ENCODE measurements at places on chromosomes 2 and 18. TPM values are rescaled to one million over a fixed set of nuclear protein-coding genes. Genes with fewer than 3 reads are reported as not detected.

The B4GALT6 gene
- 6.0 TPM for total RNA-seq

The SNORC gene
- 0.30 TPM for total RNA-seq

- no peak for DNase-seq
These were observed 67.2 kb downstream of the IKZF2 start for GRCh38 chr2:213084261-213084660.

GRCh38 chr2:85990084-85990483 lies 101.3 kb upstream of the ST3GAL5 start:
- DNase-seq = peak; percentile 19

DNA sequence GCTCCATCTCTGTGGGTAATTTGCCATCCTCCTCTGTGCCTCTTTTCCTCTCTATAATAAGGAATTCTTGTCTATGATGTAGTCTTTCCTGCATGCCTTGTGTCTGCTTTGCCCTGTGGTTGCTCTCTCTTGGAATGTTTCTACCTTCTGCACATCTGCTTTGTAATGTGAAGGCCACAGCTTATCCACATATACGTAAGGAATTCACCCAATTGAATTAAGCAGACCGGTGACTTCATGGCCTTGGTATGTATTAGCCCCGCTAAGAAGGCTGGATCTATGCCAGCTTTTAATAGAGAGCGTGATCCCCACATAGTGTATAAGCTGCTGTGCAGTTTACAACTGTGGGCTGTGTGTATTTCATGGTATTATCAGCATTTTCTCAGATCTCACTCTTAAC lies 274.7 kb downstream of the RNF144A start:
- DNase-seq = peak; percentile 2

DNA sequence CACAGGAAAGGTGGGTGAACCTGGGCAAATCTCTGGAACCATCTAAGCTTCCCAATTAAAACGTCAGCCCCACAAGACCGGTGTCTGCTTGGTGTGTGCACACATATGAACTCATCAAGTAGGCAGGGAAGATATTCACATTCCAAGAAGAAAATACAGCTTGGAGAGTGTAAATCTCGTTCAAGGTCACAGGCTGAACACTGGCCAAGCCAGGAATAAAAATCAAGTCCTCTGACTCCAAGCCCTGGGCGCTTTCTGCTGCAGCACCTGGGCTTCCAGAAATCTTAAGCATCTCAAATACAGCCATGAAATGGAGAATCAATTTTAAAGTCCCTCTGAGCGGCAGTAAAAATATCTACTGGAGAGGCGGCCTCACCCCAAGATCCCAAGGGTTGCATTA lies 150.9 kb downstream of the TWIST2 start:
- DNase-seq = no peak

GRCh38 chr18:26719896-26720295 lies 145.6 kb downstream of the AQP4 start:
- DNase-seq = no peak

DNA sequence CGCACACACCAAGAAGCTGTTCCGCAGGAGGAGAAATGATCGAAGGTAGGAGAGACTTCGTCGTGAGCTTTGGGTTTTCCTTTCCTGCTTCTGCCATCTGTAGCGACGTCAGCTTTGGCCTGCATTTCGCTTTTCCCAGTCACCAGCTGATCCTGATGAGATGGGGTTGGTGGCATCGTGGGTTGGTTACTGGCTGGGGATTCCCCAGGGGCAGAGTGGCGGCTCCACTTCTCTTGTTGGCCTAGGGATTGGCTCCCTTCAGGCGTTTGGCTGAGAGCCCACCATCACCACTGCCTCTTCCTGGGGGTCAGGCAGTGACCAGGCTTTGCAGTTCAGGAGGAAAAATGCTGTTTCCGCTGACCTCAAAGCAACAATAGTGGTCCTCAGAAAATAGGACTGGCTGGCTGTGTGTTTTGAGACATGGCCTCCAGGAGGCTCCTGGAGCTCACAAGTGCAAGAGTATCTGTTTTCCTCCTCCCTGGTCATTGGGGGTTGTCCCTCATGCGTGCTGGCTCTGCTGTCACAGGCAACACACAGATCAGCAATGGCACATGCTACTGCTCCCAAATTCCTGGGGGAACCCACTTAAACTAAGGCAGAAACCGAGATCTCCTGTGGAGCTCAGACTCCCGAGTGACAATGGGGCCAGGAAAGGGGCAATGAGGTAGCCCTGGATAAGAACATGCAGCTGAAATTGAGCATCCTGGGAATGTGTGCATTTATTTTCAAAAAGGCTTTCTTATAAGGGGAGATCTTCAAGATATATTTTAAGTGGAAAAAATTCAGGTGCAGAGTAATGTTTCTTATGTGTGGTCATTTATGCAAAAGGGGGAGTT lies 173.0 kb downstream of the CTIF start:
- DNase-seq = peak; percentile 27

DNA sequence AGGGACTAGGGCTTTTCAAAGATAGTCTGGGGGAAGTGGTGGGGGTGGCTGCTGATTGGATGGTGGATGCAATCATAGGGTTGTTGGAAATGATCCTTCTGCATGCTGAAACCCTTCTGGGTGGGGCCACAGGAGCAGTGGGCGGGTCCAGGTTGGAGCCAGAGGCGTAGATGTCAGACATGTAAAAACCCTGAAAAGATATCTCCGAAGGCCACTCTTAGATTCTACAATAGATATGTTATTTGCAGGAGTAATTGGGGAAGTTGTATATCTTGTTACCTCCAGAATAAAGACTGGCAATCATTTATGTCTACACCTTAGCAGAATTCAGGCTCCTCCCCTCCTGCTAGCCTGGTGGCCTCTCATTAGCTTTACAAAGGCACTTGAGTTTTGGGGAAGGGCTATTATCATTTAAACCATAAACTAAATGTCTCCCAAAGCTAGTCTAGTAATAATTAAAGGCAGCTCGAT lies 8.2 kb upstream of the FAM98A start:
- DNase-seq = no peak

- DNase-seq = no peak
These were observed 209.8 kb downstream of the MGAT5 start for GRCh38 chr2:134463699-134464022.

DNA sequence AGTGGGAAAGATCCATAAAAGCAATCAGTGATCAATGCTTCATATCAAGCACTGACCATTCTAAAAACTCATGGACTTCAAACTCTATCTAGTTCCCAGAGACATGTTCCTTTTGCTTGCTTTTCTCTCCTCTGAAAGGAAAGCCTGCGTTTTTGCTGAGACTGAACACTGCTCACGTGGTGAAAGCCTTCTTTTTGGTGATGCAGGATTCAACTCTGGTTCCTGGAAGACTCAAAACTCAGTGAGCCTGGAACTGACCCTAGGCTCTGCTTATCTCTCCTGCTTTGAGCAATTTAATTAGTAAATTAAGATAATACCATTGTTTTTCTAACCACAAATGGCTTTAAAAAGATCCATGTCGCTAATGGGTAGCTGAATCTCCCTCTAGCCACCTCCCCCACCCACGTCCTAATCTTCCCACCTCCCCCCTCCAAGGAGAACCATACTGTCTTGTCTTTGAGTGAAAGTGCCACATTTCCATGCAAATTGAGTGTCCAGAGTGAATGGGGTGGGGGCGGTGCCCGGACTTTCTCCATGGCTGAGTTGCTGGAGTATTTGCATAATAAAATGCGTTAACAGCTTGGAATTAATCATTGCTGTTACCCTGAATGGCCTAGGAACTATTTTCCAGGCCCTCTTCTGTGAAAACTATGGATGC lies 130.5 kb downstream of the BCL11A start:
- no peak for DNase-seq
